ENCODE measurements at places on chromosomes 5 and 9.

DNA sequence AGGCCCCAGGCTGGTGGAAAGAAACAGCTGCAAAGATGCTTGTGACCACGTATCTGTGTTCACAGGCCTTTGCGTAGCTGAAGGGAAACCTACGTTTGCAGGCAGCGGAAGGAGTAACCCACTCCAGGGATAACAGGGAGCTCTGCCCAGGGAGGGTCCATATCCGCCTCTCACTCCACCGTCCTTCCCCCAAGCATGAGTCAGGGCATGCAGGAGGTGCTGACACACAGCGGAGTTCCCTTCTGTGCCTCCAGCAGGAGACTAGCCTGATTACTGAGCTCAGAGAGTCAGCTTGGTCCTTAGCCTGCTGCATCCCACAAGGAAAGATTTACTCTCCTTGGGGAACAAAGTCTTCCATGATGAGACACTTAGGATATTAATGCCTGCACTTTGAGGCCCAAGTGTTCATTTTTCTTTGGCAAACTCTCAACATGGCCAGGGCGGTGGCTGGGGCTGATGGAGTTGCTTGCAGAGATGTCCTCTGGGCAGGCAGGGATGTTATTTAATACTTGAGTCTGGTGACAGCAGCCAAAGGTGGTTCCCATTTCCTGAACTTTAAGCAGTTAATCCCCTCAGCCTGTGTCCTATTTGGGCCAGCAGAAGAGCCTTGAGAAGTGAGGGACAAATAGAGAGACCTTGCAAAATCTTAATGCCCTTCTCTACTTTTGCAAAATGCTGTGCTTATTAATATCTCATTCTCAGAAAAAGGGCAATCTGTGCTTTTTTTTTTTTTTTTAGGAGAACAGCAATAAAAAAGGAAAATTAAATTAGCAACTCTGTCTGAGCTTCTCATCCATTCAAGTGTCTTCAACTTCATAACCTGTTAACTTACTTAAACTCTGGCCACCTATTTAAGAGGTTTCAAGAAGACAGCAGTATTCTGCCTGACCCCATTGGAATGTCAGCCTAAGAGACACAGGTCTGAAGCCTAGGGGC lies 222.1 kb downstream of the HSPA4 start:
- no peak for DNase-seq

- DNase-seq: no peak
These were observed 7.2 kb downstream of the GRHPR start for GRCh38 chr9:37429441-37430285.

DNA sequence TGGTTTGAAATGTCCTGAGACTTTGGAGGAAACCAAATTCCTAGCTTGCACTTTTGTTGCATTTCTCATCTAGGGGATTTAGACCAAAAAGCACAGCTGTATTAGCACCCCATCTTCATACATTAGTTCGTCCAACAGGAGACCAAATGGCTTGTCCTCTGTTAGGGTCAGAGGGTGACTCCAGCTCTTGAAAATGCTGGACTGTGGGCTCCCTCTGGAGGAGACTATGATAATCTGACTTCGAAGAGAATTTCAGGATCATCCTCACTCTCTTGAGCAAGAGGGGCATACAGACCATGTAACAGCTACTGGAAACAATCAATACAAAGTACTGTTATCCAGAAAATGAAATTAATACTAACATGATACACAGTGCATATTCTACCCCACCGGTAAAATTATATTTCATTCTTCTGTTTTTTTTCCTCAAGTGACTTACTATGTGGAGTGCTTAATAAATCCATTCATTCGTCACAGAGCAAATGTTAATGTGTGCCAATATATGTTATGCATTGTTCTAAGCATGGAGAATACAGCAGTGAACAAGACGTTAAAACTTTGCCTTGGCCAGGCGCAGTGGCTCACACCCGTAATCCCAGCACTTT lies 63.7 kb upstream of the PPP2CA start:
- DNase-seq: no peak

DNA sequence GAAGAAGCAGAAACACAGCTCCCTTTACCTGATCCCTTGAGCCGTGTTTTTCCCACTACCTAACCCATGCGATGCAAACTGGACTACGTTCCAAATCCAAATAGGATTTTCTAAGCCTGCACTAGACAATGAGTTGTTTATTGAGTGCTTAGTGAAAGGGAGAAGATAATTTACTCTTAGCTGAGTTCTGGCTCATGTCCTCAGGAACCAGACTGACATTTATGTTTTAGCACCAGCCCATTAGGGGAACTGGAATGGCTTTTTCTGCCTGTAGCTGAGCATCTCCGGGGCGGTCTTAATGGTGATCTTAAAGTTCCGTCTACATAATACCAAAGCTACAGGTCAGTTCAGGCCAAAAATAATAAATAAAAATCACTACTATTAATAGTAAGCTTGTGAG lies 81.5 kb downstream of the SH3TC2 start:
- DNase-seq: no peak

- DNase-seq: no peak
These were observed 393.1 kb downstream of the BRINP1 start for GRCh38 chr9:118976160-118976559.

GRCh38 chr5:67887748-67888161 lies 327.8 kb upstream of the PIK3R1 start:
- no peak for DNase-seq

GRCh38 chr5:66643387-66643786 lies 47.2 kb downstream of the MAST4 start:
- DNase-seq: no peak
